NCI-H82 (cell line): ENCODE measurements at places on chromosomes 4 and X.

DNA sequence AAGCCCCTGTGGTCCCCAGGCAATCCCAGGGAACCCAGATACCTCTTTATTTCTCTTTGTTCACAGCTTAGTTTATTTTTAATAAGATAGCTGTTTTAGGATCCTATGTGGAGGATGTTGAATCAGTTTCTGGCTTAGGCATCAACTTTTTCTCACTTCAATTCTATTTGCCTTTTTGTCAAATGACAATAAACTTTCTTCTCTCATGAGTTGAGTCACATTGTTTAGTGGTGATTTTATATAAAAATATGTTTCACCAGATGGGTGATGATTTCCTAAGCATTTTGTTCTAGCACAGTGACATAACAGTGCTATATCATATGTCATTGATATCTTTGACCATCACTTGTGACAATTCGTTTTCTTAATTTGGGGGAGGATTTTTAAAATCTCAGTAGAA lies 198.1 kb upstream of the PUDP start:
- DNase-seq: no peak

GRCh38 chr4:2928242-2929176 lies 34.7 kb downstream of the NOP14 start:
- no peak for DNase-seq

DNA sequence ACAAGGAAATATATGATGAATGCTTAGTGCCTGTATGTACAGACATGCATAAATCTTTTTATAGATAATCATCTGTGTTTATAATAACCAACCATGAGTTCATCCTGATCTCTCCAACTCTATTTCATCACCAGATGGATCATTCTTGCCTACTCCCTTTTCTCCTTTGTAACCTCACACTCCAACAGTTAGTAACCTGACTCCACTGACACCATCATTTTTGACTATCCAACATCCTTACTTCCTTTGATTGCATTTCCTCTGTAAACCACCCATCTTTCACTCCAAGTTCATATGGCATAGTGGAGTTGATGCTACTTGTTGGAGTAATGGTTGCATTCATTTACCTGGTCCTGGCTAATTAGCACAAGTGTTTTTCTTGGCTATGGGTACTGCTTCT lies 170.6 kb downstream of the ZNF330 start:
- no peak for DNase-seq

GRCh38 chrX:155225774-155226173 lies 9.5 kb downstream of the VBP1 start:
- no peak for DNase-seq

GRCh38 chr4:41215155-41215554 lies 813 bp upstream of the APBB2 start:
- peak; percentile 18 for DNase-seq

GRCh38 chrX:119783026-119783425 lies 8.4 kb downstream of the RPL39 start:
- DNase-seq: no peak

- peak; percentile 5 for DNase-seq
These were observed 3.8 kb downstream of the TMEM165 start for GRCh38 chr4:55399581-55399980.

DNA sequence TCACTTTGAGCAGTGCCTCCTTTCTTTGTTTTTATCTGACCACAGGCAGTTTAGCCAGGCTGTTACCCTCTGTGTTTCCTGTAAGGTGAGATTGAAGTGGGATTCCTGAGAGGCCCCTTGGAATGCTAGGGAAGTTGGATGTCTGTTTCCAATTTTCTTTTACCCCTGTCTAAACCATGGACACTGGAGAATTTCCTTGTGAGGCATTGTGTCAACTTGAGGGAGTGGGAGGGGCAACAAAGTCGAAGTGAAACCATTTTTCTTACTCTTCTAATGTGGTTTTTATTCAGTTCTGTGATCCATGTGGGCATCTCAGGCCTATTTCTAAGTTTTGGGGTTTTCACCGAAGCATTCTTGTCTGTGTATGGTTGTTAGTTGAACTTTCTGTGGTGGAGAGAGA lies 296.1 kb upstream of the UGT8 start:
- no peak for DNase-seq

DNA sequence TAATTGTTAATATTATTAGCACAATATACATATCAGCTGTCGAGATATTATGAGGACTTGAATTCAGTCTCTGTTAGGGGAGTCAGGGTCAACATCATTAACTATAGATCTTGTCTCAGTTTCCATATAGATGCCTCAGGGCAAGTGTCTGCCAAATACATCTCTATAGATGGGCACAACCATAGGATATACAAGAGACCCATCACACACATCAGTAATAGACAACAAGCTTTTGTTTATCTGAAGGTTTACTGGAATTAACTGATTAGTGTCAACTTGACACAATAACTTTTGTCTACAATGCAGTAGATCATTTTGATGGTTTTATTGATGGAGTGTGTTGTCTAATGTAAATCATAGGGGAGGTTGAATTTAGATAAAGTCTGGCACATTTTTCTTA lies 37.1 kb upstream of the PHOX2B start:
- DNase-seq: peak; percentile 65
